ENCODE measurements at places on chromosomes 12 and 14. TPM values are rescaled to one million over a fixed set of nuclear protein-coding genes. Genes with fewer than 3 reads are reported as not detected.
A peak's percentile ranks its signal among the peaks of the same experiment; 100 is the strongest.

DNA sequence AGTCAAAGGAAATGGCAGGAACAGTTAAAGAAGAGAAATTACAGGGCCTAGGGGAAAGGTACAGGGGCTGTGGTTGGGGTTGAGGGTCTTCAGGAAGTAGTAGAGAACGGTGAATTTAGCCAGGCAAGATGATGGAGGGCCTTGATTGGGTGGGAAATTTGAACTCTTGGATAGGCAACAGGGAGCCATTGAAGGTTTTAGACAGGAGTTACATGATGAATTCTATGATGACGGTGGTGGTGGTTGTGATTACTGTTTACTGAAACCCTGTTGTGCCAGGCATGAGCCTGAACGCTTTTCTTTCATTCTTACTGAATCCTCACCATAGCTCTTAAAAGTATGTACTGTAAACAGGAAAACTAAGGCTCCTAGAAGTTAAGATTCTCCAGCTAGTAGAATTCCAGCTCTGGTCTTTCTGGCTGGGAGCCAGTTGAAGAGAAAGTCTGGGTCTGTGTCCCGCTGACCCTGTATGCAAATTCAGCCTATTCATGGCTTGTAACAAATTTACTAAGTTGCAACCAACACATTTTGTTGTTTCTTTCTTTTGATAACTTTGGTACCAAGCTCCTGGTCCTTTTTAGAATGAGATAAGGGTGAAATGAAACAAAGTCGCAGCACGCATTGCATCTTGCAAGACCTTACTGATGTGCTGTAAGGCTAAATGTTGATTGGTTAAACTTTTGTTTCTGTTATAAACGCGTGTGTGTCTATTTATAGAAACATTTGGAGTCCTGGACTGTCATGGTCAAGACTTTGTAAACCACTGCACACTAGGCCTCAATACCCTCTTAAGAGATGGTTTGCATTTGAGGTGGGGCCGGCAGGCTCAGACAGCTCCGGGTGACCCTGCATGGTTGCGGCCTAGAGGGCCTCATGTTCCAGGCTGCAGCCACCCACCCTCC is 6.0 kb downstream of the ORAI1 start:
- DNase-seq, result no peak

Gene ABCC9
- not detected for total RNA-seq

GRCh38 chr14:53304726-53305381 is 151.7 kb upstream of the DDHD1 start:
- DNase-seq, result no peak

- no peak for DNase-seq
These were observed 47.3 kb downstream of the PTCSC3 start for GRCh38 chr14:36129181-36129580.

DNA sequence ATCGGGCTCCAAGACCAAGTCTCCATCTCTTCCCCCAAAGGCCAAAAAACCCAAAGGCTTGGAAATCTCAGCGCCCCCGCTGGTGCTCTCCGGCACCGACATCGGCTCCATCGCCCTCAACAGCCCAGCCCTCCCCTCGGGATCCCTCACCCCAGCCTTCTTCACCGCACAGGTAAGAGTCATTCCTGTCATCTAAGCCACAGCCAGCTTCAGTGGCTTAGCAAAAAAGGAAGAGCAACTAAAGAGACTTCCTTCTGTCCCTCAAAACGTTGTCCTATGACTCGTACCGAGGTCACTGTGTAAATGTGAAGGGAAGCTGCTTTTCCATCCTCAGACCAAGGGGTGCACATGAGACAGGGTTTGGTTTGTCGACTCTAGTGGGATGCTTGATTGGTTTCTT is 53.4 kb downstream of the ELK3 start:
- no peak for DNase-seq

- no peak for DNase-seq
These were observed 82.1 kb upstream of the FSCB start for GRCh38 chr14:44589180-44589579.

GRCh38 chr12:57214398-57214781 is 2.2 kb upstream of the NXPH4 start:
- peak; percentile 78 for DNase-seq

Measured in HT-29 (cell line).